ENCODE measurements at places on chromosomes 4 and X. TPM values are rescaled to one million over a fixed set of nuclear protein-coding genes. Genes with fewer than 3 reads are reported as not detected.

MAGEC2 gene
- not detected for total RNA-seq

FHL1 gene
- total RNA-seq = 4,363 TPM

GAB1 gene
- total RNA-seq = 129 TPM

GRCh38 chr4:183165376-183165775 is 66.3 kb downstream of the WWC2 start:
- H3K27ac ChIP-seq = no peak overlapping the region
- H3K4me1 ChIP-seq = peaks cover 37% of the 10 kb centered on the region
- no peaks in the 10 kb centered on the region for H3K27me3 ChIP-seq
- H3K36me3 ChIP-seq = no peaks in the 10 kb centered on the region

GRCh38 chr4:51901363-51901762 is 58.4 kb downstream of the DCUN1D4 start:
- no peak overlapping the region for H3K4me3 ChIP-seq
- peaks cover 61% of the 10 kb centered on the region for H3K36me3 ChIP-seq
- no peak for ATAC-seq
- H3K27ac ChIP-seq = no peak overlapping the region
- H3K4me1 ChIP-seq = peaks cover 4% of the 10 kb centered on the region
- H3K27me3 ChIP-seq = no peaks in the 10 kb centered on the region

DNA sequence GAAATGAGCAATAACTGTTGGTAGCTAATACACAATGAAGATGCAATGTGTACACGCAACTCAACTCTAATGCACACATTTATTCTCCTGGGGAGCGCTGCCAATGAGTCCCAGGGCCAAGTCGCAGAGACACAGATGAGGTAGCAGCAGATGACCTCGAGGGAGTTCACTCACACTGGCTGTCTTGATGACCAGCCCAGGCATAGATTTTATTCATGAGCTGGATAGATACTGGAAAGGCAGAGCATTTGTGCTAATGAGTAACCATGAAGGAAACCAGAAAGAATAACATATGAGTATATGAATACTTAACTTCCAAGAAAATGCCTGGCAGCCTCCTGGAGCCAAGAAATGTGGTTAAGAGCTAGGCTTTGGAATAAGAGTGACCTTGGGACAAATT is 42.3 kb downstream of the RASL11B start:
- no peak for ATAC-seq
- no peaks in the 10 kb centered on the region for H3K27me3 ChIP-seq
- H3K4me3 ChIP-seq = no peak overlapping the region

- H3K27me3 ChIP-seq = no peaks in the 10 kb centered on the region
- H3K4me3 ChIP-seq = no peak overlapping the region
- H3K4me1 ChIP-seq = no peaks in the 10 kb centered on the region
Measured at GRCh38 chrX:79361192-79361870, 5.8 kb downstream of the ITM2A start.

- H3K4me3 ChIP-seq = no peak overlapping the region
- H3K4me1 ChIP-seq = no peaks in the 10 kb centered on the region
- no peaks in the 10 kb centered on the region for H3K36me3 ChIP-seq
- no peak overlapping the region for H3K27ac ChIP-seq
- ATAC-seq = no peak
- no peaks in the 10 kb centered on the region for H3K27me3 ChIP-seq
Measured at GRCh38 chrX:1360171-1360570, 23.6 kb downstream of the IL3RA start.

DNA sequence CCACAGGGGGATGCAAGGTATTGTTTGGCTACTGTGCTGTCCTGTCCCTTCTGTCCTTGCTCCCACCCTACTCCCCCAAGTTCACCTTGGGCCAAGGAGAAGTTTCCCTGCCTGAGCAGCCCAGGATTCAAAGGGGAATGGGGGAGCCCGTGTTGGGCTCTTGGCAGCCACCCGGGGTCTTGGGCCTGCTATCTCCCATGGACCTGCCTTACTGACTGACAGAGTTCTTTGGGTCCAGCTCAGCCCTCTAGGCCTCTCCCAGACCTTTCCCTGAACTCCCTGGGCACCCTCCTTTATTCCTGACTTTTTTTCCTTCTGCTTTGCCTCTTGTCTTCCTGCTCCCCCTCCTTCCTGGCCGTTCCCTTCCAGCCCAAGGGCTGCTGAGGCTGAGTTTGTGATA is 67.4 kb downstream of the STARD8 start:
- no peaks in the 10 kb centered on the region for H3K36me3 ChIP-seq
- no peaks in the 10 kb centered on the region for H3K27me3 ChIP-seq
- H3K27ac ChIP-seq = no peak overlapping the region
- no peak overlapping the region for H3K4me3 ChIP-seq

GRCh38 chrX:9627922-9628321 is 137.7 kb downstream of the GPR143 start:
- H3K4me1 ChIP-seq = no peaks in the 10 kb centered on the region
- H3K4me3 ChIP-seq = no peak overlapping the region
- no peak overlapping the region for H3K27ac ChIP-seq
- no peaks in the 10 kb centered on the region for H3K27me3 ChIP-seq

Measured in gastroesophageal sphincter (tissue), 4 donors.